CD8-positive, alpha-beta T cell (primary cell): ENCODE measurements at places on chromosomes 1 and 21. TPM values are rescaled to one million over a fixed set of nuclear protein-coding genes. Genes with fewer than 3 reads are reported as not detected.

- peak; percentile 73 for DNase-seq
These were observed at the start of gene EFHD2 for GRCh38 chr1:15409388-15410222. EFHD2 (plus strand) TSS chr1:15409888; CDS start chr1:15409972, 84 bp downstream.

DNA sequence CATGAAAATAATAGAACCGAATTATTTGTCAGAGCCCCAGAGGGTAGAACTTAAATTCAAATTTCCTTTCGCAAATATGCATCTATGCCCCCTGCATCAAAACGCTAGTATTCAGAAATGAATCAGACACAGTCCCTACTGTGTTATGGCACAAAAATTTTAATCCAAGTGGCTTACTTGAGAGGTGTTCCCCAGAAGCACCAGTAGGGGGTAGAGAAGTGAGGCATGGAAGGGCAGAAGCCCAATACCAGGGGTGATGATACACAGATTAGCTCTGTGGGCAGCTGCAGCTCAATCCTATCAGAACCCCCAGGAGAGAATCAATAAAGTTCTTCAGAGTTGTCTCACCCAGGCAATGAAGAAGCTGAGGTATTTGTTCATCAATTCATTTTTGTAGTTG lies 342.2 kb downstream of the OMA1 start:
- DNase-seq = no peak

GRCh38 chr1:199453723-199454122 lies 573.8 kb upstream of the NR5A2 start:
- no peak for DNase-seq

- no peak for DNase-seq
These were observed 42.5 kb upstream of the DISC1 start for GRCh38 chr1:231584117-231584516.

DNA sequence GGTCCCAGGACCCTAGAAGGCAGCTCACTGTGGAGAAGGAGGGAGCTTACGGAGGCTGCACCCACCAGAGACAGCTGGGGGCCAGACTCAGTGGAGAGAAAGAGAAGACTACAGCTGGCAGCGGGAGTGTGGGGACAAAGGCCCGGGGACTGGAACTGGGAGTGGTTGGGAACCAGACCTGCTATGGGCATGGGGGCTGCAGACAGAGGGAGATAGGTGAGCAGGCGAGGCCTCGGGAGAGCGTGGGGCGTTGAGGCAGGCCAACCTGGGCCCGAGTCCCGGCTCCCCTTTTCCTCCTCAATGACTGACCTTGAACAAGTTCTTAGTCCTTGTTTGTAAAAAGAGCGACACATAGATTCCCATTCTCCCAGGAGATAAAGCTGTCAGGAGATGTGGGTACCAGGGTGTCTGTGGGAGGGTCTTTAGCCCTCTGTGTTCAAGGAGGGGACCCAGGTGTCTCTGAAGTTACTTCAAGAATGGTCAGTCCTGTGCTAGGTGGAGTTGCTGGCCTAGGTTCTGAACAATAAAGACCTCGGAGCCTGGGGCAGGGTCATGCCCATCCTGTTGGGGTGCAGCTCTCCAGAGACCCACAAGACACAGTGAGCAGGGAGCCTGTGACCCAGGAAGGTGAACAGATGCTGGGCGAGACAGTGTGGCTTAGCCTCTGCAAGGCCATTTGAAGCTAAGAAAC lies 87.9 kb downstream of the ITPKB start:
- peak; percentile 19 for DNase-seq

GRCh38 chr1:27562534-27563340 lies 41.2 kb downstream of the AHDC1 start:
- DNase-seq = no peak

DNA sequence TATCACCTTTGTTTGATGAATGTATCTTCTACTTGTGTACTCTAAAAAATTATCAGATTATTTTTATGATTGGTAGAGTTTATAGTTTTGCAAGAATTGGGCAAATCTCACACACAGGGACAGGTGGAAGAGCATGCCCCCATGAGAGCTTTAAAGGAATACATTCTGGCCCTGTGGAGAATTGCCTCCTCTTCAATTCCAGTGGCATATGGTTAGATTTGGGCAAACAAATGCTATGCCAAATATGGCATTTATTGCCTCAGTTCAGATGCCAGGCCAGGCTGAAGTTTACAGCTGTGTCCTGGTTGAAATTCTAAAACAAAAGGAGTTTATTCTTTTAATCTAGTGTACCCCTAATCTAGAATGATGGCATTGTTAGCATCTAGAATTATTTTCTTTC lies 162.4 kb upstream of the CACYBP start:
- no peak for DNase-seq

DNA sequence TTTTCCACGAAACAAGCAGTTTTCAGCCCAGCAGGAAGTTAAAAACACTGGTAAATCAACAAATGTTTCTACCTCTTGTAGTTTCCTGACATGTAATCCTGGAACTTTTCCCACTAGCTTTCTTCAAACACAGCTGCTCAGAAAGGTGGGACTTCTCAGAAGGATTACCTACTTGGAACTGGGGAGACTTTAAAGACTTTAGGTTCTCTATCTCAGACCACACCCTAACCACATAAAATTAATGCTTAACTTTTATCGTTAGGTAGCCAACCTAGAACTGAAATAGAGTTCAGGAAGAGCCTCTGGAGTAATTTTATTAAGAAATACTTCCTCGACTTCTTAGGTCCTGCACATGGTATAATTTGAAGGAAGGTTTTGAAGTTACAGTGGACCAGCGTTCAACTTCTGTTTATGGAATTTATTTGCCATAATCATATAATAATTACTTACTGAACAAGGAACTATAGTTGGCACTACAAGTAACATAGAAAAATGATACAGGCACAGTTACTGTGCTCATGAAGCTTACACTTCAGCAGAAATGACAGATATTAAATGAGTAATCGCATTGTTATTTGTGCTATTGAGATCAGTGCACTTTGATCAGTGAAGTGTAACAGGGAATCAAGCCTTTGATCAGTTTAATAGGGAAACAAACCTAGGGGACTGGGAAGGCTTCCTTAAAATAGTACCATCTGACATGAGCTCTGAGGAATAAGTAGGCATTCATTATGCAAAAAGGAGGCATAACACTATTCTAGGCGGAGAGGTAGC lies at the start of gene BCL2L15:
TSS of gene BCL2L15 (minus strand) at position 180 of the 774 bp plus-strand sequence. CDS start 206 bp downstream, outside the sequence.
- DNase-seq = no peak

KCNA2 gene
- total RNA-seq = 0.39 TPM

GIPC2 gene
- total RNA-seq = 0.08 TPM

LAMC2 gene
- total RNA-seq = not detected
